ENCODE measurements at places on chromosomes 6 and 20.

DNA sequence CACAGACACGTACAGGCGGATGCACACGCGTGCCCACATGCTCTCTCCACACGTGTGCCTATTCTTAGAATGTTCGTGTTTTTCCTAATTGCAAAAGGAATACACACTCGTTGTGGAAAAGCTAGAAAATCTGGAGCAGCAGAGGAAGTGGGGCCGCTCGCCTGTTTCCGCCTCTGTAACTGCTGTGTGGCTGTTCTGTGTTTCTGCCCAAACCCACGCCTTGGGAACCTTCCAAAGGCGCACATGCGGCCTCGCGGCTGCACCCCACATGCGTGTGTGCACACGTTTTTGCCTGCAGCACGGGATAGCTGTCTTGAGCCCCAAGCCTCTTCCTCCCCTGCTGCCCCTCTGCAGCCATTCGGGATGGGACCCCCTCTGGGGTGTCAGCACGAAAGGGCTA lies 12.2 kb downstream of the SLC17A9 start:
- DNase-seq = no peak

DNA sequence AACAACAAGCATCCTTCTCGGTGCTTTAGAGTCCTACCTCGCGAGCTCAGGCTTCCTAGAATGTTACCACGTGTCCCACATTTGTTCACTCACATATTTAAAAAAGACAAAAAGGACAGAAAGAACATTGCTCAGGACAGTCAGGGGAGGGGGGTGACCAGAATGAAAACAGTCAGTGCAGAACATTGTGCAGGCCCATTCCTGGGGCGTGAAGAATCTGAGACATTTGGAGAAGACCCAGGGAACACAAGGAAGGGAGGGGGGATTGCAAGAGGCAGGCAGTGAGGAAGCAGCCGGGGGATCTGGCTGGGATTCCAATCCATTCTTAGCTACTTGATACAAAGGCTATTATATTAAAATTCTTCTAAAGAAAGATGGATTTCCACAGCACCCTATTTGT lies 270.4 kb upstream of the CITED2 start:
- no peak for DNase-seq

DNA sequence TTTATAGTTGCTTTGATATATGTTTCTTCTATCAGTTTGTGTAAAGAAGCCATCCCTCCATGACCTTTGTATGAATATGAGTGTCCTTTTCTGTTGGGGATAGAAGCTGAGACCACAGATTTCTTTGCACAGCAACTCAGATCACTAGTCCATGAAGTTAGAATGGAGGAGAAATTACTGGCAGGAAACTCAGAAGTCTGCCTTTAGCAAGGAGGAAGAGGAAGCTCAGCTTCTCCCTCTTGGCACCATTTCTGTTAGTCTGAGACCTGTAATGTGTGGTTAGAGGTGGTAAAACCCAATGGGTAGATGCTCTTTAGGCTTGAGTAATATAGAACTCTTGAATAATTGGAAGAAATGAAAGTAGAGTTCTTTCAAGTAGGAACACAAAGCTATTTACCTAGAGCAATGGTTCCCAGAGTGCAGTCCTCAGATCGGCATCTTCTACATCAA lies 995.3 kb upstream of the FLRT3 start:
- no peak for DNase-seq

GRCh38 chr6:28449056-28449455 lies 5.8 kb upstream of the ZSCAN23 start:
- DNase-seq = no peak

Measured in iPS DF 6.9 (cell line).